ENCODE measurements at places on chromosomes 13 and 19.

- no peak for DNase-seq
Measured at GRCh38 chr13:112118451-112119064, 51.6 kb downstream of the SOX1 start.

DNA sequence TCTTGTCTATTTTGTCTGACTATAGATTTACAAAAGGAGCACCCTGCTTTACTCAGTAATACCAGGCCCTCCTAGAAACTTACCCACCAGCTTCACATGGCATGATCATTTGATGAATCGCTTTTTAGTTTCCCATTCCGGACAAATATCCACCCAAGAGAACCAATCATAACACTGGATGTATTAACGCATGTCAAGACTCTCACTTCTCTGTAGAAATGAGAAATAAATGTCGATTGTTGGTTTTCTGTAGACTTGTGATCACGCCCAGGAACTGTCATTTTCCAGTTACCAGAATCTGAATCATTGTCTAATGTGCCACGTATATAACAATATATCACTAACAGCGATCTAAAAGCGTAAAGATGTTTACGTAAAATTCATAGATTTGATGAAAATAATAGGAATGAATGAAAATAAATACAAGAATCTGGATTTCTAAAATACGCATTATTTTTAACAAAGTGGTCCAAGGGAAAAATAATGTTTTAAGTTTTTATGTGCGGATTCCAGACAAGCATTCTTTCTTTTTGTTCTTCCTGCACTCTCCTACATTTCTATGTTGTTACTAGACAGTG, 14.0 kb downstream of the CDX2 start:
- DNase-seq: no peak

- DNase-seq: no peak
Measured at GRCh38 chr19:48810151-48810550, 678 bp downstream of the BCAT2 start.

- DNase-seq: no peak
Measured at GRCh38 chr19:2048959-2049740, 1.9 kb downstream of the MKNK2 start.

DNA sequence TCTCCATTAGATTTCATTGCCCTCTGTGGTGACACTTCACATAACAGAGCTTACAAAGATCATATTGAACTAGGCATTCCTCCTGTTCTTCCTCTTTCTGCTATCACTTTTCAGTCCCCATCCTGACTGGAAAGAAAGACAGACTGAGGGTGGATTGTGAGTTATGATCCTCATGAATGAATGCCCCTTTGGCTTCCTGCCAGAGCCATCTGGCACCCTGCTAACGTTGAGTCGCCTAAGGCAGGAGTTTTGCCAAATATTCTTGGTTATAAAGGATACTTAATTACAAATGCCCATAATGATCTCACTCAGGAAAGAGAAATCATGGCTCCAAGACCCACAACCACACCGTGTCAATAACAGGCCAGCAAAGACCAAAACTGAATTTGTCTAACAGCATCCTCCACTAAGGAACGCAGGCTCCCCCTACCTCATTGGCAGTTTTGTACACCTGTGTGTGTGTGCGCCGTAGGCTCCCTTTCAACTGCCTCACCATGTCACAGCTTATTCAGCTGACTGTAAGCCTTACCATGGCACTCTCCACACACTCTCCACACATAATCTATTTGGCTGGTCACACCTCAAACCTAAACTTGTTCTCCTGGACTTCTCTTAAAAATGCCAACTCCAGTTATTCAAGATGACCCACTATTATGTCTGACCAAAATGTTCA, 15.5 kb downstream of the ZNF211 start:
- no peak for DNase-seq

DNA sequence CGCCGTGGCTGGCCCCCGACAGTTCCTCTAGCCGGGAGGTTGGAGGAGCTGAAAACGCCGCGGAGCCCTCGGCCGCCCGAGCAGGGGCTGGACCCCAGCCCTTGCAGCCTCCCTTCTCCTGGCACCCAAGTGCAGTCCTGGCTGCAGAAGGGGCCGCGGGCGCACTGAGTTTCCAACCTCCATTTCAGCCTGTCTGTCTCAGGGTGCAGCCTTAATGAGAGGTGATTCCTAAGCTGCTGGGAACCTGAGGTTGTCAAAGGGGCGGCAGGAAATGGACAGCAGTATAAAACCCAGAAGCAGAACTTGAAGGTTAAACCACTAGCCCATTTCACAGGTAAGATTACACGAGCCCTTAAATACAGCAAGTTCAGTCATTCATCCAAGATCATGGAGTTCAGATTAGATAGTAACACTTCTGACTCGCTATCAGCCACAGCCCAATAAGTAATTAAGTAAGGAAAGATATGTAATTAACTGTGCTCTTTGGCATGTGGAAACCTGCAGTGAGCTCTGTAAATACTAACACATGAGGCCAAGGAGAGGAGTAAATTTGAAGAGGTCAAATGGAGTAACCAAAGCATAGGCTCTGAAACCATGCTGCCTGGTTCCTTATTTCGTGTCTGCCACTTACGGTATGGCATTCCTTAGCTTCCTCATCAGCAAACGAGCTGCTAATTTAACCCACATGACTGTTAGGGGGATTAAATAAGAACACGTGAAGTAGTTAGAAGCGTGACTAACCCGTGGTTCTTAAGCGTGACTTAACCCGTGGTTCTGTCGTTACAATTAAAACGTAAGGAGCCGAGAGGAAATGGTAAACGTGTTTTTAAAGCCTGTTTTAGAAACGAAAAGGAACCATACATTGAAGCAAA, 686 bp downstream of the SETDB2 start:
- DNase-seq: no peak

GRCh38 chr19:18905058-18905456, 9.1 kb upstream of the CERS1 start:
- DNase-seq: no peak

DNA sequence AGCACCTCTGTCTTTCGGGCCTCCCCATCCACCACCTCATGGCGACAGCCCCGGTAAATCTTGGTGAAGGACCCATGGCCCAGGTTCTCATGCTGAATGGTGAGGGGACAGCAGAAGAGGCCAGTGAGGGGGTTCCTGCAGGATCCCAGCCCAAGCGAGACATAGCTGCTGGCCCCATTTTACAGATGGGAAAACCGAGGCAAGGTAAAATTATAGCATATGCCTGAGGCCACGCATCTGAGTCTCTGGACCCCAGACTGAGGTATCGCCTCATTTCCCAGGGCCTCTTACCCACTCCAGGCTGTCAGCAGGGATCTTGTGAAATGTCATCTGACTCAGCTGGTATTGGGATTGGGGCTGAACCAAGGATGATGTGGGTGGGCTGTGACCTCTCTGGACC, 9.8 kb downstream of the JAK3 start:
- no peak for DNase-seq

GRCh38 chr13:65260946-65261891, 1968.9 kb downstream of the PCDH9 start:
- DNase-seq: peak; percentile 55

- no peak for DNase-seq
Measured at GRCh38 chr13:86174622-86175021, 375.4 kb upstream of the SLITRK6 start.

GRCh38 chr13:111292710-111293485, 27.5 kb upstream of the TEX29 start:
- DNase-seq: no peak

- no peak for DNase-seq
Measured at GRCh38 chr13:107295416-107296140, 727.6 kb upstream of the ARGLU1 start.

- no peak for DNase-seq
Measured at GRCh38 chr19:2337329-2337707, 8.8 kb downstream of the SPPL2B start.

DNA sequence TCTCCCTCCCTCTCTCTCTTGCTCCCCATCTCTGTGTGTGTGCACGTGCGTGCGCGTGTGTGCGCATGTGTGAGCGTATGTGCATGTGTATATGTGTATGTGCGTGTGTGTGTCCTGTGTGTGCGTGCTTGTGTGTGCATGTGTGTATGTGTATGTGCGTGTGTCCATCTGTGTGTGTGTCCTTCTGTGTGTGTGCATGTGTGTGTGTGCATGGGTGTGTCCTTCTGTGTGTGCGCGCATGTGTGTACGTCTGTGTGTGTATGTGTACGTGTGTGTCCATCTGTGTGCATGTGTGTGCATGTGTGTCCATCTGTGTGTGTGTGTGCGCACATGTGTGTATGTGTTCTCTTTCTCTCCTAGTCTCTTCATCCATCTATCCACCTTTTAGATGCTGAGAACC, 12.2 kb downstream of the SLC8A2 start:
- DNase-seq: no peak

GRCh38 chr19:33498391-33499000, 23.1 kb downstream of the PEPD start:
- no peak for DNase-seq

GRCh38 chr19:852136-853013, at the start of gene ELANE:
TSS of gene ELANE (plus strand) at chr19:852303. CDS start at chr19:852329, 26 bp downstream.
- no peak for DNase-seq

GRCh38 chr13:58085819-58086218, 454.3 kb downstream of the PCDH17 start:
- no peak for DNase-seq

- no peak for DNase-seq
Measured at GRCh38 chr19:11418094-11418548, 993 bp downstream of the RGL3 start.

GRCh38 chr13:84810781-84811180, 928.5 kb upstream of the SLITRK1 start:
- DNase-seq: no peak

DNA sequence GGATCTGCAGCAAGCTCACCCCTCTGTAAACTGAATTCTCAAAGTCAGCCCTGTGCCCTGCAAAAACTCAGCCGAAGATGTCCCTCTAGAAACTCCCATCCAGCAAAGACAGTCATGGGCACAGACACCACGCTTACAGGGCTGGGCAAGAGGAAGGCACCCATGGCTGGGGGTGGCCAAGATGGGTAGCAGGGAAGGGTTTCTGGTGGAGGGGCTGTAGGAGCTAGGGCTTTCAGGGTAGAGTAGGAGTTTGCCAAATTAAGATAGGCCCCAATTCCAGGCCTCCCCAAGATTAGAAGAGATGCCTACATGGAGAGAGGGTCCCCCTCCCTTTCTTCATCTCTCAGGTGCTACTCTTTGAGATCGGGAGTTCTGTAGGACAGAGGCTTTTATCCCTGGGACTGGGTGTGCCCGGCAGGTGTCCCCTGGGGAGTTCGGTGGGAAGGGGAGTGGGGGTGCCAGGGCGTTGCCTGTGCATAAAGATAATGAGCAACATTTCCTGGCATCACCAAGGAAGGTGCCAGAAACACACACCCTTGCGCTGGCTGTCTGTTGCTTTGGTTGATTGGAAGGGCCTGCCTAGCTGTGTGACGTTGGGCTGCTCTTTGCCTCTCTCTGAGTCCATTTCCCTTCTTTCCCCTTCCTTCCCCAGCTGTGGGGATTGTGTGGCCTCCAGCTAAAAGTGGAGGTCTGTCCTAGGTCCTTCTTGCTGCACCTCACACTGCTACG, 9.4 kb downstream of the NRTN start:
- no peak for DNase-seq

GRCh38 chr19:4108767-4109625, 14.9 kb downstream of the MAP2K2 start:
- no peak for DNase-seq

- no peak for DNase-seq
Measured at GRCh38 chr13:51781246-51782022, 22.5 kb downstream of the DHRS12 start.

DNA sequence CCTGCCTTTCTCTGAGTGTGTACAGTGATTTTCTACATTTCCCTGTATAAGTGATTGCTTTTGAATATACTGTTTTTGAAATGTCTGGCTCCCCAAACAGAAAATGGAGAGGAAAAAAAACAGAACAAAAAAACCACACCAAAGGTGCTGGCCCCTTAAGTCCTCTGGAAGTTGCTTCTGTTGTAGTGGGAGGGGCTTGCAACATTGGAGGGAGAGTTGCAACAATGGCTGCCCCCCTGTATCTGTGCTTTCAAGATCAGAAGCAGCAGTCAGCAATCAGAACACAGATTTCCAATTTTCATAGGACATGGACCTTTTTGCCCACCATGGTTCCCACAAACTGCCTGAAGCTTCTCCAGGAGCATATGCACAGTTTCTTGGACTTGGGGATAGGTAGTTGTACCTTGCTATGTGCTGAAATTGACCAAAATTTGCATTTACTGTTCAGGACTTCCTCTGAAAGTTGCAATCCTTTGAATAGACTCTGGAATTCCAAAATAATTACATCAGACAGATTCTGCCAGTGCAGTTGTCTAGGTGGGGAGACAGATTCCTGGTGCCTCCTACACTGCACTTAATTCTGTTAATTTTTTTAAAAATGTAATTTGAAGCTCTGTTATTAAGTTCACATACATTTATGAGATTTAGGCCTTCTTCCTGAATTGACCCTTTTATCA, 13.8 kb downstream of the BIVM start:
- no peak for DNase-seq

- no peak for DNase-seq
Measured at GRCh38 chr19:43725468-43725867, 9.6 kb downstream of the IRGC start.

GRCh38 chr19:1920644-1921043, 15.4 kb downstream of the ADAT3 start:
- no peak for DNase-seq

- DNase-seq: no peak
Measured at GRCh38 chr13:113207890-113208420, 514 bp downstream of the PCID2 start.

DNA sequence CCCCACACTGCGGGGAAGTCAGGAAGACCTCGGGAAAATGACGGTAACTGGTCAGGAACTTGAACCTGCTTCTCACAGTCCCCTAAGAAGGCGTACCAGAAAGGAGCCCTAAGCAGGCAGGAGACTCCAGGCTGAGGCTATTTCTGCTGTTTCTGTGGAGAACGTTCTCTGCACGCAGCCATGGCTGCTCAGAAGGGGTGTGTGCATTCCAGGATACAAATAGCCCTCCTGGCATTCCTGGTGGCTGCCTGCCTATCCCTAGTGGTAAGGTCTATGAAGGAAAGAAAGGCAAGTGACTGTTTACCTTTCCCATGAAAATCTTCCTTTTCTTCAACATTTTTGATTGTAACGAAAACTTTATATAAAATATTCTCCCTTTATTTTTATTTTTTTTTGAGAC, 2.5 kb downstream of the SGCG start:
- no peak for DNase-seq

- DNase-seq: no peak
Measured at GRCh38 chr13:110471156-110471832, 90.2 kb downstream of the RAB20 start.

DNA sequence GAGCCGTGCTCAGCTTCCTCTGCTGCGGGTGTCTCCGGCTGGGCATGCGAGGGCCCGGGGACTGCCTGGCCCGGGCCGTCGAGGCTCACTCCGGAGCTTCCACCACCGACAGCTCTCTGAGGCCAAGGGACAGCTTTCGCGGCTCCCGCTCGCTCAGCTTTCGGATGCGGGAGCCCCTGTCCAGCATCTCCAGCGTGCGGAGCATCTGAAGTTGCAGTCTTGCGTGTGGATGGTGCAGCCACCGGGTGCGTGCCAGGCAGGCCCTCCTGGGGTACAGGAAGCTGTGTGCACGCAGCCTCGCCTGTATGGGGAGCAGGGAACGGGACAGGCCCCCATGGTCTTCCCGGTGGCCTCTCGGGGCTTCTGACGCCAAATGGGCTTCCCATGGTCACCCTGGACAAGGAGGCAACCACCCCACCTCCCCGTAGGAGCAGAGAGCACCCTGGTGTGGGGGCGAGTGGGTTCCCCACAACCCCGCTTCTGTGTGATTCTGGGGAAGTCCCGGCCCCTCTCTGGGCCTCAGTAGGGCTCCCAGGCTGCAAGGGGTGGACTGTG, 1.2 kb downstream of the S1PR4 start:
- no peak for DNase-seq

GRCh38 chr19:57803594-57804325, 11.0 kb downstream of the ZNF552 start:
- peak; percentile 50 for DNase-seq

Data from SK-N-MC (cell line).